ENCODE measurements at places on chromosomes 2 and 18. TPM values are rescaled to one million over a fixed set of nuclear protein-coding genes. Genes with fewer than 3 reads are reported as not detected.

DNA sequence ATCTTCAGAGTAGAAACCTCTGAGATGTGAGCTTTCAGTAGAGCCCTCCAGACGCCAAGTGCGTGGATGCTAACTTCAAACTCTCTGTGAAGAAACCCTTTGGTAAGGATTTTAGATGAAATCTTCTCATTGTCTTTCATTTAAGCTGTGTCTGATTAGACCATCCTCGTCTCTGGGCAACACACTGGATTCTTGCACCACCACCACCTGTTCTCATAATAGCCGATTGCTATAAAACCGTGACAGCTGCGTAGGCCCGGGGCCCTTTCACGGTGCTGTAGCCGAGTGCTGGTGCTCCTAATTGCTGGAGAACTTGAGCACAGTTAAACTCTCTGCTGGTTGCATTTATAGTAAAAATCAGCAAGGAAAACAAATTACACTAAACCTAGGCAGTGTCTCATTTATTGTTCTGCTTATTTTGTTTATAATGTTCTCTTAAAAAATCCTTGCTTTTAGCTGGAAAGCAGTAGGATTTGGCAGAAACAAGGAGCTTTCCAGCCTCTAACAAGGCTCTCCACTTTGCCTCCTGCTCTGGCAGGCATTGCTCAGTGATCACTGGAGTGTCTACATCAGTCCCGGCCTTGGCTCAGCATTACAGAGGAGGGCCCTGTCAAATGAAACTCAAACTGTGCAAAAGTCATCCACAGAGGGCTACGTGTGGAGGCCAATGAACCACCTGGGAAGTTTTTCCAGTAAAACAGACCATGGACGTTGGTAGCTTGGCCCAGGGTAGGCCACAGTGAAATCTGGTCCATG, 40.9 kb upstream of the MBP start:
- H3K27ac ChIP-seq: no peak overlapping the region
- peaks cover 4% of the 10 kb centered on the region for H3K4me1 ChIP-seq
- H3K4me3 ChIP-seq: no peak overlapping the region
- no peaks in the 10 kb centered on the region for H3K27me3 ChIP-seq

DNA sequence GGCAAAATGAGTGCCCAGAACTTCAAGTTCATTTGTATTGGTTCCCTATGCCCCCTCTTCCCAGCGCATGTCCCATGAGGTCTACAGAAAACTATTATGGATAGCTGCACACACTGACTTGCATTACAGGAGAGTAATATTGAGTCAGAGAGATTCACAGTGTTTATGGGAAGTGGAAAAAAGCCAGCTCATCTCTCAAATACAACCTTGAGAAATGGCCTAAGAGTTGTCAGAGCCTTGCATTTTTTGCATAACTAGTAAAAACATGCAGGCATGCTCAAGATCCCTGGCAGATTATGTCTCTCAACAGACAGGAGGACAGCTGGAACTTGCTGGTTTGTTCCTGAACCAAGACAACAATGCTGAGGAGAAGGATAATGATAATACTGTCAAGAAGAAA, 1292.8 kb downstream of the DSC3 start:
- no peak overlapping the region for H3K27ac ChIP-seq
- H3K27me3 ChIP-seq: no peaks in the 10 kb centered on the region
- H3K4me3 ChIP-seq: no peak overlapping the region
- no peaks in the 10 kb centered on the region for H3K4me1 ChIP-seq
- no peak for DNase-seq

DNA sequence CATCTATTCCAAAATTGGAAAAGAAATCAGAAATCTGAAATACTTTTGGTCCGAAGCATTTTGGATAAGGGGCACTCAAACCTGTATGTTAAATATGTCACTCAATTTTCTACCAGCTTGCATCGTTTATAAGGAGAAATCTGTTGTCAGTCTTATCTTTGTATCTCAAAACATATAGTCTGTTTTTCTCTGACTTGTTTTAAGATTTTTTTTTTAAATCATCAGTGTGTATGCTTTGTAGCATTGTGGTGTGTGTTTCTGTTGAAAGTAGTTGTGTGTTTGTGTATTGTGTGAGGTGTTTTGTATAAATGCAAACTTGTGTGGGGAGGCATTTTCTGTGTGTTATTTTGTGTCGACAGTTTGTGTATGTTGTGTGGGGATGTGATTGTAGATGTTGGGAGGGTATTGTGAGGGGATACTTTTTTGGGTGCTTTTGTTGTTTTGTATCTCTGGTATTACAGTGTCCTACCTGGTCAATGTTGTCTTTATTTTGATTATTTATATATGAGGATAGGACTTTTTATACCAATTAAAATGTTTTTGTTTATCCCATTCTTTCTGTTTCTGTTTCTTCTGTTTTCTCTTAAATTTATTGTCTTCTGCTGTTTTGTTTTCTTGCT, 30.9 kb downstream of the SMCHD1 start:
- DNase-seq: no peak
- no peak overlapping the region for H3K27ac ChIP-seq
- H3K27me3 ChIP-seq: no peaks in the 10 kb centered on the region
- H3K4me1 ChIP-seq: no peaks in the 10 kb centered on the region
- H3K36me3 ChIP-seq: peaks cover 63% of the 10 kb centered on the region
- H3K4me3 ChIP-seq: no peak overlapping the region

DNA sequence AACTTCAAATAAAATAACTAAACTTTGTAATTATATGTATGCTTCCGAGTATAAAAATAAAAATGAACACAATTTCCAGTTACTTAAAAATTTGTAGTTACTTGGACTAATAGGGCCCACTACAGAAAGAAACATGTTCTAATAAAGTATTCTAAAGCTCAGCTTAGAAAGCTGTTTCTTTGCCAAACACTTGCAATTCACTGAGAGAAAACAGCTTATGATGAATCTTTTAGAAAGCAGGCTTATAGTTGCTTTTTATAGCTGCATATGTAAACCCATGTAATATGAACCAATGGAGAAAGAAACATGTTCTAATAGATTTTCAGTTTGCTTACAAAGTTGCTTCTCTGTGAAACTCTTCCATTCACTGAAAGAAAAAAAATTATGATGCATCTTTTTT, 766.0 kb downstream of the LRP1B start:
- DNase-seq: no peak
- H3K36me3 ChIP-seq: no peaks in the 10 kb centered on the region
- no peaks in the 10 kb centered on the region for H3K27me3 ChIP-seq
- H3K27ac ChIP-seq: no peak overlapping the region
- no peak overlapping the region for H3K4me3 ChIP-seq

- H3K4me3 ChIP-seq: no peak overlapping the region
- H3K27me3 ChIP-seq: no peaks in the 10 kb centered on the region
- DNase-seq: no peak
- no peaks in the 10 kb centered on the region for H3K36me3 ChIP-seq
- H3K27ac ChIP-seq: no peak overlapping the region
- H3K4me1 ChIP-seq: no peaks in the 10 kb centered on the region
These were observed 111.4 kb upstream of the SMAD7 start for GRCh38 chr18:49061991-49062831.

DNA sequence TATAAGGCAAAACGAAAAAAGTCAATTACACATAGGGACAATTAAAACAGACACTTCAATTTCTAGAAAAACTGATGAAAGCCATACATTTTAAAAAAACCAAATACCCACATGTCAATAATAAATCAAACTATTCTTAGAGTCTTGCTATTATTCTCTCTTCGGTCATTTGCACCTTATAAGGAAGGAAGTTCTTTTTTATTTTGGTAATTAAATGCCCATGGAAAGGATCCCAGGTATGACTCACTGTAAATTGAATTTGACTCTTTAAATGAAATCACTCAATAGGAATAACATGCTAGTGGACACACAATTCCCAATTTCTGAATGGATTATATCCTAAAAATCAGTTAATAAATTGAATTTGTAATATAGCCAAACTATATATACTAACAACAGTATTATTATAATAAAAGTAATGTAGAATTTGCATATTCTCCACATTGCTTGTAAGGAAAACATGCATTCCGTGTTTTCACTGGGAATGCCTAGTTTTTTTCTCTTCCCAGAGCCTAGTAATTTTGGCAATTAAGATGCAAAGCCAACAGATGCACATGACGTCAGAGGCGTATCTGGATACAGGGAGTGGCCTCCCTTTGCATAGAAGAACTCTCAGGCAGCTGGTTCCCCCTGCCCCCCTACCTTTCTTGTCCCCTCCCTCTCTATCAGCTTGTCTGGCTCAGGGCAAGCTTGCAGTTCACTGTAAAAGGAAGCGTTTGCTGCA, 153.5 kb upstream of the PGAP1 start:
- H3K4me1 ChIP-seq: peaks cover 7% of the 10 kb centered on the region
- H3K27ac ChIP-seq: no peak overlapping the region
- no peaks in the 10 kb centered on the region for H3K27me3 ChIP-seq
- DNase-seq: no peak

GRCh38 chr2:85549095-85549494, 10.1 kb downstream of the MAT2A start:
- H3K36me3 ChIP-seq: peaks cover 62% of the 10 kb centered on the region
- H3K27ac ChIP-seq: no peak overlapping the region
- H3K4me1 ChIP-seq: peaks cover 42% of the 10 kb centered on the region

- H3K4me1 ChIP-seq: peaks cover 14% of the 10 kb centered on the region
- peak overlapping the region; percentile 53 for H3K4me3 ChIP-seq
- H3K36me3 ChIP-seq: no peaks in the 10 kb centered on the region
- H3K27ac ChIP-seq: no peak overlapping the region
- H3K27me3 ChIP-seq: peaks cover 53% of the 10 kb centered on the region
- no peak for DNase-seq
These were observed 599 bp downstream of the ADAM23 start for GRCh38 chr2:206443735-206444527.

DNA sequence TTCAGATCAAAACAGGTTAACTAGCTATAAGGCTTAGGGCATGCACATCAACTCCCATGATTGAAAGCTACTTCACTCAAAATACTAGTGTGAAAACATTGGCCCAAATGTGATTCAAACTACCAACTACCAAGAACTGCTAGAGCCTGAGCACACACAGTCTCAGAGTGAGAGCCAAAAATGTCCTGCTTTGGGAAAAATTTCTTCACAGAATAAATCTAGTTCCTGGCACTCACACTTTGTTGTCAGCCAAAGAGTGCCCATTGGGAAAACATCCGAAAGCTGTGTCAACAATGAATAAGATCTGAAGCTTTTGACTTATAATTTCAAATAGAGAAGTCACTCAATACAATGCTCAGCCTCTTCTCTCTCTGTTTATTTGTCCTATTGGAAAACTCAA, 182.7 kb downstream of the LRATD1 start:
- H3K4me1 ChIP-seq: peaks cover 2% of the 10 kb centered on the region
- DNase-seq: no peak
- H3K27me3 ChIP-seq: no peaks in the 10 kb centered on the region
- H3K4me3 ChIP-seq: no peak overlapping the region
- no peak overlapping the region for H3K27ac ChIP-seq
- H3K36me3 ChIP-seq: no peaks in the 10 kb centered on the region

GRCh38 chr2:154849482-154849881, 151.0 kb downstream of the KCNJ3 start:
- H3K4me3 ChIP-seq: no peak overlapping the region
- DNase-seq: no peak
- H3K36me3 ChIP-seq: no peaks in the 10 kb centered on the region
- H3K27ac ChIP-seq: no peak overlapping the region

- no peak overlapping the region for H3K27ac ChIP-seq
- H3K4me1 ChIP-seq: no peaks in the 10 kb centered on the region
- H3K36me3 ChIP-seq: no peaks in the 10 kb centered on the region
- no peak overlapping the region for H3K4me3 ChIP-seq
These were observed 17.0 kb downstream of the FABP1 start for GRCh38 chr2:88110830-88111229.

DNA sequence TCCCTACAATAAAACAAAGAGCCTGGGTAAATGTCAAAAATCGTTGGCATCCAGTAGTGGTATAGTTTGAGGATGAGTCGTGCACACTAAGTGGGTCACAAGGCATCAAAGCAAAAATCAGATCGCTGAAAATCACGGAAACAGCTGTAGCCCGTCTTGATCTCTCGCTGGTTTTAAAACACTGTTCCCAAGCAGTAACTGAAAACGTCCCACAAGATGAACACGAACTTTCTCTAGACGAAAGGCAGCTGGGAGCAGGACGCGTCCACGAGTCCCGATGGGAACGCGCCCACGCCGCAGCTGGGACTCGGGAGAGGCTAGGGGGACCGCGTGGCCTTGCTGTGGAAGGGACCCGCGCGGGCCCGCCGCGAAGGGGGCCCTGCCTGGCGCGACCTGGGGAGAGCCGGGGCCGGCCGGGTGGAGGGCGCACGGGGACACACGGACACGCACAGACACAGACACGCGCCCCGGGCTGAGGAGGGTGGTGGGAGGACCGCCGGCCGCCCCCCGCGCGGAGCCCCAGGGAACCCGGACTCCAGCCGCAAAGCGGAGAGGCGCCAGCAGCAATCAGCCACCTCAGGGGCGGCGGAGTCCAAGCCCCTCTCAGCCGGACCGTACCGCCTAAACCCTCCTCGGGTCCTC, 651 bp downstream of the STK17B start:
- H3K36me3 ChIP-seq: no peaks in the 10 kb centered on the region
- H3K4me1 ChIP-seq: peaks cover 19% of the 10 kb centered on the region
- peak overlapping the region; percentile 96 for H3K4me3 ChIP-seq
- no peak for DNase-seq
- H3K27me3 ChIP-seq: no peaks in the 10 kb centered on the region
- H3K27ac ChIP-seq: peak overlapping the region; percentile 97

- no peak overlapping the region for H3K4me3 ChIP-seq
- no peak overlapping the region for H3K27ac ChIP-seq
- no peaks in the 10 kb centered on the region for H3K36me3 ChIP-seq
- no peaks in the 10 kb centered on the region for H3K27me3 ChIP-seq
- no peak for DNase-seq
These were observed 70.3 kb downstream of the VAPA start for GRCh38 chr18:9984080-9984479.

- H3K36me3 ChIP-seq: no peaks in the 10 kb centered on the region
- no peaks in the 10 kb centered on the region for H3K27me3 ChIP-seq
- H3K27ac ChIP-seq: no peak overlapping the region
- DNase-seq: no peak
These were observed 94.6 kb upstream of the SKOR2 start for GRCh38 chr18:47346016-47346415.

DNA sequence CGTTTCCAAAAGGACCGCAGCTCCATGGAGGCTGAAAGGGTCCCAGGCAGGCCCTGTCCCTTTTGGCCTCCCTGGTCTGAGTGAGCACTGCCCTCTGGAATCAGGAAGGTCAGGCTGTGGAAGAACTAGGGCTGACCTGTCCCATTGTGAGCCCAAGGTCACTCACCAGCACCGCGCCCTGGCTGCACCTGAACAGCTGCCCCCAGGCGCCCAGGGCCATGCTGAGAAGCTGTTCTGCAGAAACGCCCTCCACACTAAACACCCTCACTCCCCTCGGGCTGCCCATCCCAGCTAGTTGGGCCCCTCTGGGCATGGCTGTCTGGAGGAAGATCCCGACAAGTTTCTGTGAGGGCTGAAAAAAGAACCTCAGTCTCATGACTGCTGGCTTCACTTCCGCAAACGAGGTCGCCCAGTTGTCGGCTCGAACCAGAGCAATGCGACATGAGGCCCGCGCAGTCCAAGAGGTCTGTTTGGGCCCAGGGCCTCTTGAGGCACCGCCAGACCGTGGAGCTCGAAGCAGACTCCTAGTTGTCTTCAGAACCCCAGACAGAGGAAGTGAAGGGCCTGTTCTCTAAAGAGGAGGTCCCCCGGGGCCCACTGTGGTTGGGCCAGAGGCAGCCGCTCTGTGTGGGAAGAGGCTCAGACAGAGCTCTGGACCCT, 64.4 kb downstream of the INPP5D start:
- no peaks in the 10 kb centered on the region for H3K36me3 ChIP-seq
- peak; percentile 52 for DNase-seq
- H3K4me3 ChIP-seq: no peak overlapping the region
- H3K27me3 ChIP-seq: no peaks in the 10 kb centered on the region
- H3K4me1 ChIP-seq: no peaks in the 10 kb centered on the region
- no peak overlapping the region for H3K27ac ChIP-seq

The CABLES1 gene
- 41.9 TPM for total RNA-seq

The GPBAR1 gene
- total RNA-seq: not detected

The AFF3 gene
- 3.9 TPM for total RNA-seq

The PLGLB1 gene
- total RNA-seq: 1.6 TPM

The CHRND gene
- total RNA-seq: not detected

The IL36G gene
- 14.0 TPM for total RNA-seq

The ALPP gene
- total RNA-seq: not detected

The KCNS3 gene
- total RNA-seq: 34.8 TPM

The STAT4 gene
- total RNA-seq: 0.34 TPM
